ENCODE measurements at places on chromosomes 11 and 22. TPM values are rescaled to one million over a fixed set of nuclear protein-coding genes. Genes with fewer than 3 reads are reported as not detected.

- no peaks in the 10 kb centered on the region for H3K4me1 ChIP-seq
- H3K4me3 ChIP-seq, result no peak overlapping the region
- H3K27ac ChIP-seq, result no peak overlapping the region
- no peaks in the 10 kb centered on the region for H3K27me3 ChIP-seq
- no peak for DNase-seq
These were observed 249.3 kb downstream of the KIRREL3 start for GRCh38 chr11:126751242-126751641.

GRCh38 chr11:28701760-28702449 is 593.7 kb downstream of the METTL15 start:
- H3K36me3 ChIP-seq, result no peaks in the 10 kb centered on the region
- DNase-seq, result no peak
- H3K27me3 ChIP-seq, result no peaks in the 10 kb centered on the region
- no peaks in the 10 kb centered on the region for H3K4me1 ChIP-seq
- no peak overlapping the region for H3K27ac ChIP-seq
- no peak overlapping the region for H3K4me3 ChIP-seq

DNA sequence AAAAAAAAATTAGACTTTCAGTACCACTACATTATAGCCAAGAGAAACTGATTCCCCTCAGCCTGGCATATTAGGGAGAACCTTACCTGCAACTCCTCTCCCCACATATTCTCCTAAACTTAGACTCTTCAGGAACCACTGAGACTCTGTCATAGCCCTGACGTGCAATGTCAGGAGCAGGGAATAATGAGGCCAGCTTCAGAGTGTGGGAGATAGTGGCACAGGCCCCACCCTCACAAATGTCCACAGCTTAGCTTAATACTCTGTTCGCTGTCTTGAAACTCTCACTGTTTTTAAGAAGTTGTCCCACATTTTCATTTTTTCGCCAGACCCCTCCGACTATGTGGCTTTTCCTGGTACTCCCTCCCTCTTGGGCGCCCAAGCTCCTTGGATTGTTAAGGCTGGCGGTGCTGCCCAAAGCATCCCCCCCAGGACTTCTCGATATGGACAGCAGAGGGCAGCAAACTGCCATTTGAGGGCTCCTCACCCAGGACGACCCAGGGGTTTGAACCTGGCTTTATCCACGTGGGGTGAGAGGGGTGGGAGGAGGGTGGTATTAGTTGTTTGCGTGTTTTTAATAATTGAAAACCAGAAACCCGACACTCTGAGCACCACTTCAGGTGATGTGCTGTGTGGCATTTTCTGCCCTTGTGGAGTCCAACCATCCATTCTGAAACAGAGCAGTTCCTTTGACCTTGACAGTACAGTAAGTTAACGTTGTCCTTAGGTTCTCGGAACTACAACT is 45.2 kb upstream of the RASSF10 start:
- no peaks in the 10 kb centered on the region for H3K36me3 ChIP-seq
- H3K4me1 ChIP-seq, result no peaks in the 10 kb centered on the region
- peak; percentile 72 for DNase-seq
- H3K4me3 ChIP-seq, result no peak overlapping the region
- no peak overlapping the region for H3K27ac ChIP-seq

DNA sequence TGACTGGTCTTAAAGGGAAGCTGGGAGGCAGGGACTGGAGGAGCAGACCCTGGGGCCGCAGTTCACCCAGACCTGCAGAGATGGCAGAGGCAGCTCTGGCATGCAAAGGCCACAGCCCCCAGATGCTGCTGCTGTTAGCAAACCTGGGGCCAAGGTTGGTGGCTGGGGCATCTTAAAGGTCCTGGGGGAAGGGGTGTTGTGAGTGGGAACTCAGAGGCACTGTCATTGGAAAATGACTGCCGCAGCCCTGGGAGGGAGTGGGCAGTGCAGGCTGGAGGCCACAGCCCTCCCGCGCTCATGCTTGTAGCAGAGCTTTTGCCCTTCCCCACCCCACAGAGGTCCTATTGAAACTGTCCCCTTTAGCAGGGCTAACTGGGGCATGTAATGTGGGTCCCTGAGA is 111.8 kb downstream of the CTTN start:
- no peak overlapping the region for H3K27ac ChIP-seq
- H3K4me3 ChIP-seq, result no peak overlapping the region
- no peaks in the 10 kb centered on the region for H3K4me1 ChIP-seq
- no peak for DNase-seq
- peaks cover 14% of the 10 kb centered on the region for H3K36me3 ChIP-seq

DNA sequence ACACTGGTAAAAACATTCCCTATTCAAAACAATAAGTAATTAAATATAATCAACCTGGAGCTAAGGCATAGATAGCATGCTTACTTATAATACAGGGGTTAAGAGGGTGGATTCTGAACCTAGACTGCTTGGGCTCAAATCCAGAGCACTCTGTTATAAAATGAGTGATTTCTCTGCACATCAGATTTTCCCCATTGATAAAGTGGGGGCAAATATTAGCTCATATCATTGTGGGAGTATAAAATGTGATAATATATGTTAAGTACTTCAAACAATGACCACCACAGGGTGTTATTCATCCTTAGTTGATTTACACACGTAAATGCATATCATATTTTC is 139.4 kb downstream of the LUZP2 start:
- H3K4me3 ChIP-seq, result no peak overlapping the region
- H3K36me3 ChIP-seq, result peaks cover 2% of the 10 kb centered on the region
- H3K4me1 ChIP-seq, result no peaks in the 10 kb centered on the region
- no peak for DNase-seq
- no peak overlapping the region for H3K27ac ChIP-seq

- no peaks in the 10 kb centered on the region for H3K36me3 ChIP-seq
- peaks cover 24% of the 10 kb centered on the region for H3K27me3 ChIP-seq
- H3K4me3 ChIP-seq, result no peak overlapping the region
These were observed 94.5 kb upstream of the FGF3 start for GRCh38 chr11:69913591-69914285.

GRCh38 chr11:77776455-77776854 is 44.1 kb downstream of the RSF1 start:
- no peaks in the 10 kb centered on the region for H3K27me3 ChIP-seq
- H3K36me3 ChIP-seq, result no peaks in the 10 kb centered on the region
- no peak overlapping the region for H3K4me3 ChIP-seq
- peaks cover 28% of the 10 kb centered on the region for H3K4me1 ChIP-seq

GRCh38 chr11:92357344-92357743 is 132.7 kb downstream of the FAT3 start:
- DNase-seq, result no peak
- H3K36me3 ChIP-seq, result no peaks in the 10 kb centered on the region
- no peaks in the 10 kb centered on the region for H3K4me1 ChIP-seq

MS4A2 gene
- total RNA-seq, result not detected

GRCh38 chr22:30354644-30355043 is 2.0 kb downstream of the SF3A1 start:
- peaks cover 15% of the 10 kb centered on the region for H3K36me3 ChIP-seq
- H3K27me3 ChIP-seq, result peaks cover 4% of the 10 kb centered on the region
- peak overlapping the region; percentile 48 for H3K27ac ChIP-seq
- H3K4me3 ChIP-seq, result peak overlapping the region; percentile 90

CACNA1I gene
- total RNA-seq, result 0.34 TPM

- no peaks in the 10 kb centered on the region for H3K4me1 ChIP-seq
- no peak overlapping the region for H3K27ac ChIP-seq
- no peak for DNase-seq
- no peaks in the 10 kb centered on the region for H3K36me3 ChIP-seq
- H3K27me3 ChIP-seq, result peaks cover 10% of the 10 kb centered on the region
These were observed 52.1 kb upstream of the RASD2 start for GRCh38 chr22:35488513-35488912.

DNA sequence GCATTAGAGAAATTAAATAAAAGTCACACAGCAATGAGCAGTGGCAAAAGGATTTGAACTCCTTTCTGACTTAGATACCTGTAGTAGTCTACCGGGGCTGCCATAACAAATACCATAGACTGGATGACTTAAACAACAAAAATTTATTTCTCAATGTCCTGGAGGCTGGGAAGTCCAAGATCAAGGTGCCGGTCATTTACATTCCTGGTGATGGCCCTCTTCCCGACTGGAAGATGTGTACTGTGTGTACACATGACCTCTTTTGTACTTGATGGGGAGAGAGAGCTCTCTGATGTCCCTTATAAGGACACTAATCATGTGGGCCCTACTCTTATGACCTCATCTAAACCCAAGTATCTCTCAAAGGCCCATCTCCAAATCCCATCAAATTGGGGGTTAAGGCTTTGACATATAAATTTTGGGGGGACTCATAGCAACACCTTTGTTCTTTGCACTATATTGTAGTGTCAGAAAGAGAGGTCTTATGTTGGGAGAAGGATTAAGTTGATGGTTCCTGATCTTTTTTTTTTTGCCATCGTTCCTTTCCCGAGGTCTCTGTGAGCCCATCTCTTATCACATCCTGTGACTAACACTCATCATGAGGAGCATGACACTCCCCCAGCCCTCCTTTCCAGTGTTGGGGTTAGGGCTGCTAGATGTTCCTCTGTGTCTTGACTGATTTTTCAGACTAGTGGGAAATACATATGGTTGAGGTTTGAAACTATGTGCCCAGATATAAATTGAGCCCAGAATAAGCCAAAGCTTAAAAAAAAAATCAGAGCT is 104.3 kb downstream of the TRAF6 start:
- no peaks in the 10 kb centered on the region for H3K27me3 ChIP-seq
- peaks cover 47% of the 10 kb centered on the region for H3K4me1 ChIP-seq
- H3K36me3 ChIP-seq, result peaks cover 2% of the 10 kb centered on the region
- DNase-seq, result no peak
- peak overlapping the region; percentile 28 for H3K27ac ChIP-seq
- H3K4me3 ChIP-seq, result no peak overlapping the region

DNA sequence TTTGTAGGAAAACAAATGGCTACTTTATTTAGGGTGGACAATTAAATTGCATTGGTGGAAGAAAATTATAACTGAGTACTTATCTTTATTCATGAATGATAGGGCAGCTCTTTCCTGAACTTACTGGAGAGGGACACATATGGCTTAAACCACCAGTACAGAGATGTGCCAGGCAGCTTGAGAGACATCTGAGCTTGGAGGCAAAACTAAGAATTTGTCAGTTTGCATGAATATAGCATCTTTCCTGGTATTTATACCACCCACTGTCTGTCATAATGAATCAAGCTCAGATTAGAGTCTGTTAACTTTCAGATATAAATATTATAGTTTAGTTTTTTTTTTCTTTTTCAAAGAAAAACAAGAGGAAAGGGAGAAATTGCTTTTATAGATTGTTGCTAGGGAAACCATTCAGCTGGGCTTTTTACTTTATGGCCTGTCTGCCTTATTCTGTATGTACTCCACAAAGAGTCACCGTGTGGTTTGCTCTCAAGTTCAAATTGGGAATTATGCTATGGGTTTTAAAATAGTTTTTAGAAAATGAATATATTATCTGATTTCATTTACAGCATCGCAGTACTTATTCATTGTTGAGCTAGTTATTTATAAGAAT is 477.0 kb upstream of the CHORDC1 start:
- H3K4me1 ChIP-seq, result no peaks in the 10 kb centered on the region
- H3K4me3 ChIP-seq, result no peak overlapping the region
- H3K27ac ChIP-seq, result no peak overlapping the region
- H3K36me3 ChIP-seq, result no peaks in the 10 kb centered on the region

C11orf16 gene
- total RNA-seq, result not detected

DNA sequence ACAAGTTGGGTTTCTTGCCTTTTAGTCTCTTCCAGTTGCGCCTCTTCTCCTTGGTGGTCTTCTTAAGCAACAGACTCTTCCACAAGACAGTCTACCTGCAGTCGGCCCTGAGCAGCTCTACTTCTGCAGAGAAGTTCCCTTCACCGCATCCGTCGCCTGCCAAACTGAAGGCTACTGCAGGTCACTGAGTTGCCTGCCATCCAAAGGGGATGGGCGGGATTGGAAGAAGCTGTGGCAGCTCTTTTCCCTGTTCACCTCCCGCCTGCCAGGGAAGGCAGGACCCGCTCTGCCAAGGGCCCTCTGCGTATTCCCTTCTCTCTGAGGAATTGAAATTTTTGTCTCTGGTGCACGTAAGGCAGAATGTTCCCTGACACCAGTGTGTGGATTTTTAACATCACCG is 9.2 kb upstream of the STT3A start:
- no peak for DNase-seq
- no peak overlapping the region for H3K4me3 ChIP-seq
- H3K27me3 ChIP-seq, result no peaks in the 10 kb centered on the region
- peaks cover 31% of the 10 kb centered on the region for H3K36me3 ChIP-seq

GRCh38 chr11:117857734-117858414 is 18.6 kb downstream of the FXYD6 start:
- H3K4me3 ChIP-seq, result no peak overlapping the region
- peaks cover 5% of the 10 kb centered on the region for H3K4me1 ChIP-seq
- no peak overlapping the region for H3K27ac ChIP-seq
- H3K27me3 ChIP-seq, result peaks cover 8% of the 10 kb centered on the region

NECTIN1 gene
- total RNA-seq, result 1.5 TPM

DNA sequence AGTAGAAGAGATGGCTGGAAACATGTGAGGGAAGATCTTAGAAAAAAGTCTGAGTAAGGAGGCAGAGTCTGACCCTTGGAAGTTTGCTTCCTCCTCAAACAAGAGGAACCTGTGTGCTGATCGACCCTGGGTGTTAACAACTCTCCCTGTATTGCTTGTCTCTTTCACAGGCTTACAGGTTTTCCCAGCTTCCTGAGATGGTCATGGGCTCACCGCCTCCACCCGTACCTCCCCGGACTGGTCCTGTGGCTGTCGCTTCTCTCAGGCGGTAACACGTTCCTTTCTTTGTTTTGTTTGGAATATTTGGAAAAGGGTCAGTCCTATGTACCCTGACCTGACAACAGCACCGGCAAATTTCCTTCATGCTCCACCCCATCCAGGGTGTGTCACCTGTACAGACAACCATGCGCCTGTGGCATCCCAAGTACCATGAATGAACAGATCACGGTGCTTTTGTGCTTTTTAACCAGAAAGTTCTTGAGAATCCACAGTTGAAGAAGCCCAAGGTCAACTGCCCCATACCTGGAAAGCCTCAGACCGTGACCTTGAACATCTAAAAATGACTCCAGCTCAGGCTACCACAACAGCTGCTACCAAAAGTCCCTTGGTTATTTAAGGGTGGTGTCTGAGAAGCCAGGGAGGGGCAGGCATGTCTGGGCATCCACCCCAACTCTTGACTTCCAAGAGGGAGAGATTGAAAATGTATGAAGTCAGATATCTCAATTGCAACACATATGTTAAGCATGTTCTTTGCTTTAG is 44.6 kb downstream of the C11orf91 start:
- no peak overlapping the region for H3K27ac ChIP-seq
- H3K27me3 ChIP-seq, result peaks cover 31% of the 10 kb centered on the region
- H3K4me3 ChIP-seq, result no peak overlapping the region
- H3K36me3 ChIP-seq, result no peaks in the 10 kb centered on the region

- H3K4me1 ChIP-seq, result no peaks in the 10 kb centered on the region
- no peak for DNase-seq
- no peaks in the 10 kb centered on the region for H3K36me3 ChIP-seq
These were observed 125.0 kb downstream of the KCNQ1OT1 start for GRCh38 chr11:2574553-2575535.

- no peaks in the 10 kb centered on the region for H3K4me1 ChIP-seq
- H3K36me3 ChIP-seq, result no peaks in the 10 kb centered on the region
- peaks cover 10% of the 10 kb centered on the region for H3K27me3 ChIP-seq
These were observed 32.4 kb downstream of the TMEM225 start for GRCh38 chr11:123853038-123853437.

DNA sequence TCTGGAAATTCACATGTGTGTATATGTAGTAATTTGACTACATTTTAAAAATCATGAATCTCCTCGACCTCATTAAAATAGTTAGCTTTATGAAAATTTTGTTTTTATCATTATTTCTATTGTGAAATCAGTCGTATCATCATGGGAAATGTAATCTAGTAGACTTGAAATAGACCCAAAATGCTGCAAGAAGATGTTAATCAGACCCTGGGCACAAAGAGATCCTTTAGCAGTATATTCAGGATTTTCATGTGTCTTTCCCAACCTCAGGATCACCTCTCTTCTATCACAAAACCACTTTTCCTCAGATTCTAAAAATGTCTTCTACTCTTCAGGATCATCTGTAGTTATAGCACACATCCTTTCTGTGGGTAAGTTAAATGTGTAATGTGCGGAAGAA is 74.9 kb upstream of the ADSL start:
- H3K4me1 ChIP-seq, result peaks cover 33% of the 10 kb centered on the region
- no peak for DNase-seq
- H3K27ac ChIP-seq, result peak overlapping the region; percentile 70
- no peak overlapping the region for H3K4me3 ChIP-seq
- H3K36me3 ChIP-seq, result peaks cover 1% of the 10 kb centered on the region
